ENCODE measurements at places on chromosomes 7 and 10.
A peak's percentile ranks its signal among the peaks of the same experiment; 100 is the strongest.

DNA sequence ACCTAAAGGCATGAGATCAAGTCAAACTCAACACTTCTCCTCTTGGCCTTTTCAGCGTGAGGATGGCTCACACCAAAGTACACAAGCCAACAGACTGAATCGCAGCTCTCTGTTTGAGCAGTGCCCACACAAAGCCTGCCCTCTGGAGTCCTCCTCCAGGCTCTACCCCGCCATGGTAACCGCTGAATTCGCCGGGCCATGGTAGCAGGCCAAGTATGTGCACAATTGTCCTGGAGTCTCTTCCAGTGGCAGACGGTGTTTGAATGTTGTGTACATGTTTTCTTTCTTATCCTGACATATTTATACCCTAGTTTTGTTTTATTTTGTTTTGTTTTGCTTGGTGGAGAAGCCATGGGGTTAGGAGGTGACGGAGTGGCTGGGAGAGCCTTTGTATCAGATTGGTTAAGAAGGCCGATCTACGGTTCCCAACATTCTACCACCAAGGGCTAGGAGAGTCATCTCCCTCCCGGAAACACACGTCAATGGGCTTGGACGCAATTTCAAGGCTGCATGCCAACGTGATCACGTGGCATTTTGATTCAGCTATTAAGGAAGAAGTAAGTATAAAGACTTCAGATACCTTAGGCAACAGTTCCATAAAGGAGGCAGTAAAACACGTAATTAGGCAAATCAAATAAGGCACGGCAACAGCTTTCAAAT, 12.1 kb upstream of the SHH start:
- DNase-seq: no peak

- DNase-seq: no peak
These were observed 1.3 kb downstream of the CYP26C1 start for GRCh38 chr10:93061594-93062513.

DNA sequence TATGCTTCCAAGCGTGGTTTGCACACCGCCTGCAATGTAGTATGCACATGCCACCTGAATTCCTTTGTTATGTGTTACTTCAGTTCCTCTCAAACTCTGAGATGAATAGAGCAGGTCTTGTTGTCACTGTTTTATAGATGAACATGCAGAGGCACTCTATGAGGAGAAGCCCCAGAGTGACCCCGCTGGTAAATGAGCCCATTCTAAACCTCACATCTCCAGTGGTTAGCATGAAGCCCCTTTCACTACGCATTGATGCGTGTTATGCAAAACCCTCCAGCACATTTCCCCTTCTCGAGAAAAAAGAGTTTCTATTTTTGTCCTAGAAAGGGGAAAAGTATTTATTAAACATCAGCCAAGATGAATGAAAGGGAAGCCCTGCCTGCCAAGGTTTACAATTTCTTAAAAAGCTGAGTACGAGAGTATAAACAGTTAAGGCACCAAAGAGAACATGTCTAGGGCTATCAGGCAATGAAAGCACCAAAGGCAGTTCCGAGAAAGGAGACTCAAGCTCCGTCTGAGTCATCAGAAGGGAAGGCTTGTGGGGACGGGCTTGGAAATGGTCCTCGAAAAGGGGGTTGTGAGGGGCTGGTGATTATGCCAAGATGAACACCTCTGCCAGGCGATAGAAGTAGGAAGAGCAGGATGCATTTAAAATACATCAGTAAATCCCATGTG, 58.7 kb upstream of the PFKP start:
- DNase-seq: no peak

GRCh38 chr7:87505122-87505521, 29.6 kb upstream of the ABCB4 start:
- no peak for DNase-seq

- no peak for DNase-seq
These were observed 22.6 kb downstream of the COL28A1 start for GRCh38 chr7:7512861-7513597.

DNA sequence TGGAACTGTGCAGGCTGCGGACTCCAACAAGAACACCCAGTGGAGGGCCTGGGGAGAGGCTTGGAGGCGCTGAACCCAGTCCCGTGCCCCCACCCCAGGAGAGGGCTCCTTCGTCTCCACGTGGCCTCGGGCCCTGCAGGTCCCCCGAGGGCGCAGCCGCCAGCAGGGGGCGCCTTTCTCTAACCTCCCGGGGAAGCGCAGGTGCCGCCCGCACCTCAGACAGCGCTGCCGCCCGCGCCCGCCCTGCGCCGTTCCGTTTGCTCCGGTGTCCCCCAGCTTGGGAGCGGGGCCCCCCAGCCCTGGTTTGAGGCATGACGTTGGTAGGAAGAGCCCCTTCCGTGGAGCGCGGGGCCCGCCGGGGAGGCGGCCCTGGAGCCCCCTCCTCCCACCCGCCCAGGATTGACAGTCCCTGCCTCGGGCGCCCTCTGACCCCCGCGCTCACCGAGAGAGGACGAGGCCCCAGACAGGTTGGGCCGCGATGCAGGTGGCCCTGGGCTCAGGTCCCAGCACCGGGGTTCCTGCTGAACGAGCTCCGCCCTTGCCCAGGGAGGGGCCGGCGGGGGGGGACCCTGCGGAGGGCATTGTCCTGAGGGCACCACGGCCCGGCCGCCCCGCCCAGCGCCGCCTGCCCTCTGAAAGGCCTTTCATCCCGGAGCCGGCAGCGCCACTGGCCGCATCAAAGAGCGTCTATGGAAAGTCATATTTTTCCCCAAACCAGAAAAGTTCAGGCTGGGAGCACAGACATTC, 42.8 kb downstream of the FOXL3 start:
- DNase-seq: peak; percentile 90

GRCh38 chr10:87862679-87863052, 667 bp downstream of the KLLN start:
- DNase-seq: no peak

GRCh38 chr7:44693641-44694313, 54.9 kb upstream of the ZMIZ2 start:
- no peak for DNase-seq

GRCh38 chr10:22894714-22895113, 33.1 kb upstream of the ARMC3 start:
- DNase-seq: no peak

Measured in activated CD4-positive, alpha-beta T cell treated with anti-CD3 and anti-CD28 coated beads, Interleukin-2, amount 50 U/mL, for 24 hours (primary cell).